ENCODE measurements at places on chromosomes 2 and 18.
A peak's percentile ranks its signal among the peaks of the same experiment; 100 is the strongest.

GRCh38 chr2:105398336-105399206, at the start of gene FHL2:
Gene FHL2 (minus strand): TSS chr2:105399051. CDS start chr2:105386516, 12,535 bp downstream.
- DNase-seq = peak; percentile 90

- no peak for DNase-seq
Observed at GRCh38 chr2:38430597-38431207, 53.6 kb upstream of the ATL2 start.

DNA sequence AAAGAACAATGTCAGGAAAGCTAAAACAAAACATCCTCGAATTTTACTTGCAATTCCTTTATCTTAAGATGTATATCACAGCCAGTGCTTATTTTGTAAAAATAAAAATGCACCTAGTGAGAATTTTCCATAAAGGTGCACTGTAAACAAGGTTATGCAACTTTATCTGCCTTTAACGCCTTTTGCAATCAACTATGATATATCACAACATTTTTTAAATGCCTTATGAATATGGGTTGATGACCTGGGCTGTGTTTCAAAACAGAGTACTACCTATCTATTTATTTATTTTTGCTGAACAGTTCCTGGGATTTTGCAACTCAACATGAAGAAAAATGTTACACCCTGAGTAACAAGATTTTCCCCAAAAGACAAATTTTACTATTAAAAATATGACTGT, 869.8 kb downstream of the CPS1 start:
- no peak for DNase-seq

GRCh38 chr2:168782271-168782670, 20.2 kb upstream of the NOSTRIN start:
- no peak for DNase-seq

DNA sequence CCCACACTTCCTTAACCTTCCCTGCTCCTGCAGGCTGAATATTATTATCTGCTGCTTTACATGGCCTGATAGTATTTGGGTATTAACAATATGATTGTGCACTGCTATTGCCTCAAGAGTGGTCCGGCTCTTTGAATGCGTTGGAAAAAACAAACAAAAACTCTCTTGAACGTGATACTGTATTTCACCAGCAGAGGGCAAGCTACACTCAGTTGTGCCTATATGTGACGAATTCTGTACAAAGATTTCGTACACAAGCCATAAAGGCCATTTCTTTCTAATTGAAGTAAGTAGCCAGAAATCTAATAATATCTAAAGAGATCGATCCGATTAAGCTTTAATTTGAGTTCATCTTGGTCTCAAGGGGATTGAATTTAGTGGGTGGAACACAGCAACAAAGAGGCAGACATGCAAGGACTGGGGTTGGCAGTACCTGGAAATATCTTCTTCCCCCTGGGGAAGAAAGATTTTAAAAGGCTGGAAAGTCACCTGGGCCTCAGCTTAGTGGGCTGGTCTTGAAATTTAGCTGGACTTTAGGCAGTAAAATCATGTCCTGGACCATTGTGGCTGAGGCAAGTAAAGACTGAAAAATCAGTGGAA, 49.3 kb upstream of the RAB6D start:
- DNase-seq = peak; percentile 48

- DNase-seq = no peak
Observed at GRCh38 chr2:138087751-138088593, 123.7 kb downstream of the HNMT start.

GRCh38 chr2:149661844-149662243, 74.3 kb upstream of the MMADHC start:
- DNase-seq = no peak

GRCh38 chr2:3517948-3518495, 1.3 kb downstream of the ADI1 start:
- no peak for DNase-seq

DNA sequence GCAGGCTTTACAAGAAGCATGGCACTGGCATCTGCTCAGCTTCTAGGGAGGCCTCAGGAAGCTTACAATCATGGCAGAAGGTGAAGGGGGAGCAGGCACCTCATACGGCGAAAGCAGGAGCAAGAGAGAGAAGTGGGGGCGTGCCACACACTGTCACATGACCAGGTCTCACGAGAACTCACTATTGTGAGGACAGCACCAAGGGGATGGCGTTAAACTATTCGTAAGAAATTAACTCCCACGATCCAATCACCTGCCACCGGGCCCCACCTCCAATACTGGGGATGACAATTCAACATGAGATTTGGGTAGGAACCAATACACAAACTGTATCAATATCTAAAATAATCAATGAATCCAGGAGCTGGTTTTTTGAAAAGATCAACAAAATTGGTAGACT, 156.0 kb upstream of the DPP10 start:
- no peak for DNase-seq

GRCh38 chr2:153074207-153074606, 355.8 kb downstream of the ARL6IP6 start:
- DNase-seq = no peak

DNA sequence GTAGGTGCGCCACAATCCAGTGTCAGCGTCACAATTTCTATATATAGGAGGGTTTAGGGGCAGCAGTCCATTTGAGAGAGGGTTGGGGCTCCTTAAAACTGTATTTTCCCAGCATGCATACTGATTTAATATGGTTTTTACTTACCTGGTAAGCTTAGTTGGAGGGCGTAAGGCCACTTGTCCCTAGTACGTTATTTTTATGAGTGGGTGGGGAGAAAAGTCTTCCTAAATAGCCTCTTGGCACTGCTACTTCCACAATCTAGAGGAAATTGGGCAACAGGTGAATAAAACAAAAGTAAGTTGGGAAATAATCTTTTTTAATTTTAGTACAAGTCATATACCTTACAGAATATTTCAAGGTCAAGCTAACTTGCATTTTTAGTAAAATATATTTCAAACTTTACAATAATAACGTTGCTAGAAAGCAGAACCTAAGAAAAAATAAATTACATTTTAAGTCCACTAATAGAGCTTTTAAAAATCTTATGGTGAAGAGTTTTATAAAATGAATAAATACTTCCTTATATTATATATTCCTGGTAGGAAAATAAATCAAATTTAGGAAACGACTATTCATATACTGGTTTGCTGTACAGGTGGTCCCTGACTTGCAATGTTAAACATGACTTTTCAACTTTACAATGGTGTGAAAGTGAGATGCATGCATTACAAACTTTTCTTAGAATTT, 20.9 kb downstream of the DHRS9 start:
- DNase-seq = no peak

- no peak for DNase-seq
Observed at GRCh38 chr2:205500951-205501350, 181.3 kb upstream of the NRP2 start.

GRCh38 chr2:113226462-113226861, 52.3 kb downstream of the PAX8 start:
- no peak for DNase-seq

GRCh38 chr2:187991389-187991788, 300.3 kb upstream of the GULP1 start:
- DNase-seq = no peak

DNA sequence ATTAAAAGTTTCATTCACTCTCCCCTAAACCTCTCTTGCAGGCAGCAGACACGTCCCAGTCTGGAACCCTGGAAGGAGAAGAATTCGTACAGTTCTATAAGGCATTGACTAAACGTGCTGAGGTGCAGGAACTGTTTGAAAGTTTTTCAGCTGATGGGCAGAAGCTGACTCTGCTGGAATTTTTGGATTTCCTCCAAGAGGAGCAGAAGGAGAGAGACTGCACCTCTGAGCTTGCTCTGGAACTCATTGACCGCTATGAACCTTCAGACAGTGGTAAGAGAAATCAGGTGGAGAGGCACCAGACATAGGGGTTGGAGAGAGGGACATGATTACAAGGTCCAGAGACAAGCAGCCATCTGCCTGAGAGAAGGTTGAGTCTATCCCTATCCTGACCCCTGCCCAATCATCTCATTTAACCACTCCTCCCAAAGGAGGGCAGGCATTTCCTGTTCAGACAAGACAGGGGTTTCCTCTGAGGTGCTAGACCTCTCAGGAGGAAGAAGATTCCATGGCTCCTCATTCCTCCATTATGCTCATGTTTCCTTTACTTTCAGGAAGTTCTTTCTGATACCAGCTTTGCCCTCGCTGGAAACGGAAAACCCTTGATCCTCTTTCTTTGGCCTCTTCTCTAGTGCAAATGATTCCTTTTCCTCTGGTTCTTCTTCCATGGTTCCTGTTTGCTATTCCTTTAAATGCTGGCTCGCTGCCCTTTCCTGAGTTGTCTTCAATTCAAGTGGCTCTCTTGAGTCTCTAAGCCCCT, 15.1 kb downstream of the PLCD4 start:
- DNase-seq = no peak

GRCh38 chr2:168639441-168639898, 163.0 kb upstream of the NOSTRIN start:
- DNase-seq = no peak

DNA sequence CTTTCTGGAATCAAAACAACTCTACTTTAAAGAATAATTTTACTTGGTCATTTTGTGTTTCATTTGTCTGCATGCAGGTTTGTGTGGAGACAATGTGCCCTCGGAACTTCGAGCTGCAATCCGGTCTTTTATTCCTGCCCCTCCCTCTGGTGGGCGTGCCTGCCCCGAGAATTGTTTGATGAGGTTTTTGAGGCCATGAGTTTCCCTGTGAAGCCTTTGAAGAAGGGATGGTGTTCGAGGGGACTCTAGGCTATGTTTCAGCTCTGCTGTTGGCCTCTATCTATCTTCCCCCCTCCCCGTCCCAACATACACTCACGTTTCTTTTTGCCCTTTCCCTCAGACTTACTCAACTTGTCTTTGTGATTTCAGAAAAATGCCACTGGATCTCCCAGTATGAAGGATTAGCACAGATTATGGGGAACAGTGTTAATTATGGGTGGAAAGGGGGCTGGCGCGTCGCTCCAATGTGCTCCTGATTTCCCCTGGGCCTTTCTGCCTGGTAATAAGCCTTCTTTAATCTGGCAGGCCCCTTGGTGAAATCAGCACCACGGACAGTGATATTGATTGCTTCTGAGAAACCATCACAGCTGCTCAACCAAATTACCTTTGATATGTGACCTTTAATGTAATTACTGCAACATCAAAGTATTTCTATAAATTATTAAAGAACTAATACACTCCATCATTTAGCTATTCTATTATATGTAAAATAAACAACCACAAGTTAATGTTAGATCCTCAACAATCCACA, 82.2 kb downstream of the CELF4 start:
- no peak for DNase-seq

DNA sequence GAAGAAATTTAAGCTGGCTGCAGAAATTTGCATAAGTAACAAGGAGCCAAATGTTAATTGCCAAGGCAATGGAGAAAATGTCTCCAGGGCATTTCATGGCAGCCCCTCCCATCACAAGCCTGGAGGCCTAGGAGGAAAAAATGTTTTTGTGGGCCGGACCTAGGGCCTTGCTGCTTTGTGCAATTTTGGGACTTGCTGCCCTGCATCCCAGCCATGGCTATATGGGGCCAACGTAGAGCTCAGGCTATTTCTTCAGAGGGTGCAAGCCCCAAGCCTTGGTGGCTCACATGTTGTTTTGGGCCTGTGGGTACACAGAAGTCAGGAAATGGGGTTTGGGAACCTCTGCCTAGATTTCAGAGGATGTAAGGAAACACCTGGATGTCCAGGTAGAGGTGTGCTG, 57.7 kb downstream of the MOB4 start:
- no peak for DNase-seq

DNA sequence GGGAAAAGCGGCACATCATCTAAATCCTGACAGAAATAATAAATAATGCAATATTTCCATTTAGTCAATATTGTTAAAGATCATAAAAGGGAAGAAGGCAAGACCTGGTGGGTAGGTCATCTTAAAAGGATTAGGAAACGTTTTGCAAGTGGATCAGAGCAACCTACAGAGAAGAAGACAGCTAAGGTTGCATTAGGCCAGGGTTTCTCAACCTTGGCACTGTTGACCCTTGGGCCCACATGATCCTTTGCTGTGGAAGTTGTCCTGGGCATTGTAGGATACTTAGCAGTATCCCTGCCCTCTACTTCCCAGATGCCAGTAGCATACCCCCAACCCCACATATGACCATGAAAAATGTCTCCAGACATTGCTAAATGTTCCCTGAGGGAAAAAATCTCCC, 55.0 kb downstream of the KLF7 start:
- DNase-seq = no peak

GRCh38 chr2:182049372-182050148, 63.9 kb downstream of the PPP1R1C start:
- DNase-seq = no peak

- DNase-seq = peak; percentile 13
Observed at GRCh38 chr18:65938592-65939372, 188.0 kb downstream of the CDH7 start.

- DNase-seq = no peak
Observed at GRCh38 chr2:239522002-239522739, 121.4 kb upstream of the HDAC4 start.

- no peak for DNase-seq
Observed at GRCh38 chr2:112001136-112001715, 53.8 kb upstream of the TMEM87B start.

- no peak for DNase-seq
Observed at GRCh38 chr18:7000484-7001096, 117.0 kb downstream of the LAMA1 start.

- no peak for DNase-seq
Observed at GRCh38 chr2:168494190-168494711, 38.2 kb downstream of the CERS6 start.

DNA sequence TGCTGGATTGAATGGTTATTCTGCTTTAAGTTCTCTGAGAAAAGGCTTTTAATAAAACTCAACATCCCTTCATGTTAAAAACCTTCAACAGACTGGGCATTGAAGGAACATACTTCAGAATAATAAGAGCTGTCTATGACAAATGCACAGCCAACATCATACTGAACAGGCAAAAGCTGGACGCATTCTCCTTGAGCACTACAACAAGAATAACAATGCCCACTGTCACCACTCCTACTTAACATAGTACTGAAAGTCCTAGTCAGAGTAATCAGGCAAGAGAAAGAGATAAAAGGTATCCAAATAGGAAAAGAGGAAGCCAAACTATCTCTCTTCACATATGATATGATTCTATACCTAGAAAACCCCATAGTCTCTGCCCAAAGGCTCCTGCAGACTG, 641.4 kb downstream of the IRS1 start:
- no peak for DNase-seq

GRCh38 chr2:55051026-55051866, 995 bp upstream of the RTN4 start:
- DNase-seq = no peak

- DNase-seq = no peak
Observed at GRCh38 chr2:134452042-134452733, 198.3 kb downstream of the MGAT5 start.

- DNase-seq = no peak
Observed at GRCh38 chr2:164053021-164053420, 317.2 kb upstream of the FIGN start.

- no peak for DNase-seq
Observed at GRCh38 chr18:45109271-45109670, 428.6 kb downstream of the SETBP1 start.
